ENCODE measurements at places on chromosomes 7 and 10.

- no peak for DNase-seq
These were observed 20.9 kb downstream of the RBM33 start for GRCh38 chr7:155665079-155665956.

DNA sequence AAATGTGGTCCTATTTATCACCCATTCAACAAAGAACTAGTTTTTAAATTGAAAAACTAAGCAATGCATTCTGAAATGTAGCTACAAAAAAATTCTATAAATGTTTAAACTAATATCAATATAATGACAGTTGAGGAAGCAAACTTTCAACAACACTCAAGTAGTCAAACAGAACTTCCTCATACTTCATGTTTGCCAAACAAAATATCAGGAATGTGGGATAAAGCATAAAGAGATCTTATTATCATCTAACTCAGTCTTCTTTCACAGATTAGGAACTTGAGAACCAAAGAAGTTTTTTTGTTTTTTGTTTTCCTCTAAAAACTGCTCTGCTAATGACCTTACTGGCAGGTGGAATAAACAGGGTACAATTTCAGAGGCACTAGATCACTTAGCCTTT lies 116.2 kb downstream of the JAZF1 start:
- no peak for DNase-seq

DNA sequence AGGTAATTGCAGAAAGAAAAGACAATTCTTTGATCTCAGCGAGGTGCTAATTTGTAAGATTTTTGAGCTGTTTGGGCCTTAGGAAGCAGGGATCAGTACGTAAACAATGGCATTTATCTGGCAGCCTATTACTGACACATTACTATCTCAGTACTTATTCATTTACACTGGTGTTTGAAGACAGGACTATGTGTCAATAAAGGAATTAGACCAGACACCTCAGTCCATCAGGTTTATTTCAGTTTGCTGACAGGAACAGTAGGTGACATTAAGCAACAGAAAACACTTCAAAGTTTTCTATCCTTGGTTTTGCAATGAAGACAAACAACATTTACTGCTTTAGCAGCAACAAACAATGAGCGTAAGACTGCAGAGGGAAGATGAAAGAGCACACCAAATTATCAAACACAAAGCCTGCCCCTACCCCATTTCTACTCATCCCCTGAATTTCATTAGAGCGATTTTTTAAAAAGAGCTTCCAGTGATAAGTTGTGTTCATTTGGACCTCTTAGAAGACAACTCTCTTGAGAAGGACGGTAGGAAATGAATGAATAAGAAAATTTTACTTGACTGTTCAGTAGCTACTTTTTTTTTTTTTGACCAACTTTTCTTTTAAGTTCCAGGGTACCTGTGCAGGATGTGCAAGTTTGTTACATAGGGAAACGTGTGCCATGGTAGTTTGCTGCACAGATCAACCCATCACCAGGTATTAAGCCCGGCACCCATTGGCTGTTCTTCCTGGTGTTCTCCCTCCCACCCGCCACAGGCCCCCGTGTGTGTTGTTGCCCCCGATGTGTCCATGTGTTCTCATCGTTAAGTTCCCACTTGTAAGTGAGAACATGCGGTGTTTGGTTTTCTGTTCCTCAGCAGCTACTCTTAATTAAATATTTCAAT lies 138.8 kb downstream of the DKK1 start:
- no peak for DNase-seq

- no peak for DNase-seq
These were observed 268.3 kb upstream of the FERD3L start for GRCh38 chr7:19413443-19413965.

- no peak for DNase-seq
These were observed 71.4 kb downstream of the SGMS1 start for GRCh38 chr10:50552308-50552707.

GRCh38 chr7:38049679-38050078 lies 128.4 kb upstream of the STARD3NL start:
- no peak for DNase-seq

GRCh38 chr10:89269433-89270152 lies 18.0 kb upstream of the LIPA start:
- DNase-seq: no peak
